Hippocampal formation (tissue), 2 donors: ENCODE measurements at places on chromosomes 3 and 15.

GRCh38 chr3:15634671-15635070, 33.1 kb downstream of the BTD start:
- no peak for DNase-seq

GRCh38 chr3:61685755-61686154, 124.4 kb downstream of the PTPRG start:
- no peak for DNase-seq

GRCh38 chr3:139764069-139764905, 86.5 kb upstream of the NMNAT3 start:
- no peak for DNase-seq

GRCh38 chr15:63938486-63939061, 104.8 kb upstream of the HERC1 start:
- no peak for DNase-seq

DNA sequence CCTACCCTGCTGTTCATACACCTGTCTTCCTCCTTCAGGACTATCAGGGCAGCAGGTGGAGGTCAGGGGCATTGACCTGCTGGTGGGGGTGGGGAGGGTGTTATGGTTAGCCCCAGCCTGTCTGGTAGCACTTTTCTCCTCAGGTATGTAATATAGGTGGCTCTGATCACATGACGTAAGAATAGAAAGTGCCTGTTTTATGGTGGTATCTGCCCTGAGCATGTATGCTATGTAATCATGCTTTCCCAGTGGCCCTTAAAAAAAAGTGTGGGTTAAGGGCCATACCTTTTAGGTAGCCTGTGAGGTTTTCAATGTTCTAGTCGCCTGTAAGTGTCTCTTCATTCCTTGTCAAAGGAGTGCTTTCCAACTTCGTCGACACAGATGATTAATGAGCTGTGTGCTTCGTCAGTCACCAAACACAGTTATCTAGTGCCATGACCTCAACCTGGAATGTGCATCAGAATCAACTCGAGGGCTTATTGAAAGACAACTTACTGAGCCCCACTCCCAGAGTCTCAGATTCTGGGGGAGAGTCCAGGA, 86.3 kb downstream of the KLHL25 start:
- no peak for DNase-seq

DNA sequence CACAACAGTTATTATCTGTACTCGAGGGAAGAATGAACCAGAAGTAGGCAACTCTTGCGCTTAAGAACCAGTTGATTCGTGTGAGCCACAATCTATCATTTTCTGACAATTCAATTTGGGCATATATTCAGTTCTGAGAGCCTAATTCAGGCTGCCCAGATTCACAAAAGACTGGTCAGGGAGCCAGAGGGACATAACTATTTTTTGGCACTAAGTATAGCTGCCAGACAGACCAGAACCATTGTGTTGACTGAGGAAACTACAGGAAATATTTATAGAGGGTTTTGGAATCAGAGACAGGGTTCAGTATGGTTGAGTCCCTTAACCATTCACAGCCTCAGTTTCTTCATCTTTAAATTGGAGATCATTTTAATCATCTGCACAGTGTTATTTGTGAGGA, 226.7 kb downstream of the TAFA4 start:
- no peak for DNase-seq
